ENCODE measurements at places on chromosomes 7 and 10.

- DNase-seq: no peak
Measured at GRCh38 chr7:4739528-4739992, 35.9 kb upstream of the AP5Z1 start.

- no peak for DNase-seq
Measured at GRCh38 chr7:22109761-22110160, 164.1 kb upstream of the CDCA7L start.

GRCh38 chr10:28375399-28376354 is 72.8 kb upstream of the MPP7 start:
- no peak for DNase-seq

DNA sequence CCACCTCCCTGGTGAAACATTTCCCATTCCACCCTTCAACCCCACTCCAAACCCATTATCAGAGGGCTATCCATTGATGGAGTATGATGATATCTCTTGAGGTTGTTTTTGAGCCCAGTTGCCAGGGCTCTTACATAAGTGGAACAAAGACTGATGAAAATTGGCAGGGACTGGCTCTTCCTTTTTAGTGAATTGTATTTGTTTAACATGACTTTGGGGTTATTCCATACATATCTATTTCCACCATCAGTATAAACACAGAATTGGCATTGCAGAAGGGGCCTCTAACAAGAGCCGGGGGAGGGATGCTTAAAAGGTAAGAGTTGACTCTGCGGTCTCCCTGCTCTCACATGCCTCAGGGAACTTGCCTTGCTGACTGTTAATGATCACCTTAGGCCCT is 28.9 kb downstream of the FZD1 start:
- DNase-seq: no peak
